ENCODE measurements at places on chromosomes 16 and 17.

- no peak for DNase-seq
Observed at GRCh38 chr17:56602292-56603130, 9.0 kb downstream of the NOG start.

- no peak for DNase-seq
Observed at GRCh38 chr16:11202260-11203091, 53.5 kb downstream of the SOCS1 start.

- no peak for DNase-seq
Observed at GRCh38 chr16:58160855-58161254, 31.7 kb upstream of the CFAP20 start.

DNA sequence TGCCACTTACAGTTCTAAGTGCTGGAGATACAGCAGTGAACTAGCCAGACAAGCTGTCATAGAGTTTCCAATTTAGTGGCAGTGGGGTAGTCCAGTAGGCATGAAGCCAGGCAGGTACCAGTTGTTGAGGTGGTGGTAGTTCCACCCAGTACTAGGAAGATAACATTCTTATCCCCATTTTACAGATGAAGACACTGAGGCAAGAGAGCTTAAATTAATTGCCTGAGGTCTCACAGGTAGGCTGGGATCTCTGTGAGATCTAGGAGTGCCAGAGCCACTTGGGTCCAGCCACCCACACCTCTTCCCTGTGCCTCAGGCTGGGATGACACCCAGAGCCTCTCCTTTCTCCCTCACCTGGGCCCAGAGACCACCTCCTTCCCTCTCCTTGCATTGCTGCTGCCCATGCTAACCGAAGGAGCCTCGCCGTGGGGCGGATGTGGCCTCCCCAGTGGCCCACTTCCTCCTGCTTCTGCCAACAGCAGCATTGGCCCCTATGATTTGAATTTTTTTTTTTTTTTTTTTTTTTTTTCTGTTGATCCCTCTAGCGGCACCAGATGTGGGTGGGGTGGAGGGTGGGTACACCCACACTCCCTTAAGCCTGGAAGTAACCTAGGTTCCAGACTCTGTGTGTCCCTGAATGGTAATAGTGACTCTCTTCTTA is 114.0 kb downstream of the PRKCB start:
- DNase-seq: no peak

- DNase-seq: peak; percentile 60
Observed at GRCh38 chr17:39527220-39527813, 66.0 kb downstream of the CDK12 start.

GRCh38 chr17:12050646-12051225 is 30.1 kb downstream of the MAP2K4 start:
- no peak for DNase-seq

DNA sequence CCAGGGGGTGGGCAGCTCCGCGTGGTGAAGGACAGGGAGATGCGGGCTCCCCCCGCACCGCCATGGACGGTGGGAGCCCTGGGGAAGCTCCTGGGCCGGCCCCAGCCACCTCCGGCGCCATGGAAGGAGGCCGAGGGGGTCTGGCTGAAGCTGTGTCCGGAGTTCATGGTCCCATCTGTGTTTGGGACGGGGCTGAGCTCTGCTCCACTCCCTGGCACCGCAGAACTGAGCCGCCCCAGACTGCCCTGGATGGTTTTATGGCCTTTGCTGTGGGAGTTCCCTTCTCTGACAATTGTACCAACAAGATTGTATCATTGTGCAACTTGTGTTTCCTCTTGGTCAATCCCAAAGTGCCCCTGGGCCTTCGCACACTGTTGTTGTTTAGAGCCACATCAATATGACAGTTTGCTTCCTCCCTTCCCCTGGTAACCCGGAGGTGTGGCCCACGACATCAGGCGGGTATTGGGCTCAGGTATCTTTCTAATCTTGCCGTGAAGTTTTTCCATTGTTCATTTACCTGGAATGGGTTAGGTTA is 942 bp downstream of the KRT23 start:
- no peak for DNase-seq

DNA sequence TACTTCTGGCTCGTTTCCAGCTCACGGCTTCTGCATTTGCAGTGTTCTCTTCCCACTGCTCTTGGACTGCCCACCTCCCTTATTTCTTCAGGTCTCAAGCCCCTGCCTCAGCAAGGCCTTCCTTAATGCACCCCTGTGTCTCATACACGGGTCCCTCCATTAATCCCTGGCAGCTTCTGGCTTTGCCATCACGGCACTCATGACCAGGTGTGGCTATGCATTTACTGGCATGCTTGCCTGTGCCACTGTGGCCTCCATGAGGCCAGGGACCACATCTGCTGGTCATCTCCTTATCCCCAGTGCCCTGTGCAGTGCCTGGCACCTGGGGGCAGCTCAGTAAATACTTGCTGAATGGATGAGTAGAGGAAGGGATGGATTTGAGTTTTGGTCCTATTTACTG is 114.1 kb downstream of the C16orf78 start:
- no peak for DNase-seq

DNA sequence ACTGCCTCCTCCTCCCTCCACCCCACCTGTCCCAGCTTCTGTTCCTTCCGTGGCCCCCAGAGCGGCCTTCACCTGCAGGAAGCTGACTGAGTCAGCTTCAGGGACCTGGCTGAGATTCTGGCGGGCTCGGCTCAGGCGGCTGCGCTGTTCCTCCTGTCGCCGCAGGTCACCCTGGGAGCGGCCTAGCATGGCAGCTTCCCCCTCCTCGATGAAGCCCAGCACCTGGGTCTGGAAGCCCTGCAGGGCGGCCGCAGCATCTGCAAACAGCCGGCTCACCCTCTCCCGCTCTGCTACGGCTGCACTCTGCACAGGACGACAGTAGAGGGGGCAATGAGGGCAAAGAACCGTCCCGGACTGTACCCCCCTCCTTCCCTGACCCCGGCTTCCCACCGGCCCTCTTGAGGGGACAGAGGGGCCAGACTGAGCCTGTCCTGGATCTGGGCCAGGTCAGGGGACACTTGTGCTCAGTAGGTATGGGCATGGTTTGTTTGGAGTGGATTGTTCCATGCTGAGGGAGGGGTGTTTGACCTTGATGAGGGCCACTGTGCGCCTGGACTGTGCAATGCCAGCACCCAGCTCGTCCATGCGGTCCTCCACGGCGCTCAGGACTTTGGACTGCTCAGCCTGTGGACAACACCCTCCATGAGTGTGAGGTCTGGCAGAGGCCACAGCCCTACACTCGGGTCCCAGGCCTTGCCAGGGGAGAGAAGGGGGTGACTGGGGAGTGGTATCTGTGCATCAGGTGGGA is 2.0 kb downstream of the TRIM47 start:
- no peak for DNase-seq

DNA sequence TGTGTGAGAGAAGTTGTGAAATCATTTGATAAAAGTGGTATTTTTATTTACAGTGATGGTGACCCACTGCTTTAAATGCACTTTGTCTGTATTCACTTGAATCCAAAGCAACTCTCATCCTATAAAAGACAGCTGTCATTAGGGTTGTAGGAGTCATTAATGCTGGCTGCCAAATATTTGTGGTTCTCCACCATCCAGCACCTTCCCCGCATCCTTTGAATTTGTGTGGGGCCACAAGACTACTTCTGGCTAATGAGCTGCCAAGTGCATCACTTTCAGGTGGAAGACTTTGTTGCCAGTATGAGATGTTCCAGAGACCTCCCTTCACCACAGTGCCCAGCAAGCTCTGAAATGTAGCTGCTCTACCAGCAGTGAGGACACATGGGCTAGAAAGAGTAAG is 43.4 kb downstream of the CMTM3 start:
- no peak for DNase-seq

DNA sequence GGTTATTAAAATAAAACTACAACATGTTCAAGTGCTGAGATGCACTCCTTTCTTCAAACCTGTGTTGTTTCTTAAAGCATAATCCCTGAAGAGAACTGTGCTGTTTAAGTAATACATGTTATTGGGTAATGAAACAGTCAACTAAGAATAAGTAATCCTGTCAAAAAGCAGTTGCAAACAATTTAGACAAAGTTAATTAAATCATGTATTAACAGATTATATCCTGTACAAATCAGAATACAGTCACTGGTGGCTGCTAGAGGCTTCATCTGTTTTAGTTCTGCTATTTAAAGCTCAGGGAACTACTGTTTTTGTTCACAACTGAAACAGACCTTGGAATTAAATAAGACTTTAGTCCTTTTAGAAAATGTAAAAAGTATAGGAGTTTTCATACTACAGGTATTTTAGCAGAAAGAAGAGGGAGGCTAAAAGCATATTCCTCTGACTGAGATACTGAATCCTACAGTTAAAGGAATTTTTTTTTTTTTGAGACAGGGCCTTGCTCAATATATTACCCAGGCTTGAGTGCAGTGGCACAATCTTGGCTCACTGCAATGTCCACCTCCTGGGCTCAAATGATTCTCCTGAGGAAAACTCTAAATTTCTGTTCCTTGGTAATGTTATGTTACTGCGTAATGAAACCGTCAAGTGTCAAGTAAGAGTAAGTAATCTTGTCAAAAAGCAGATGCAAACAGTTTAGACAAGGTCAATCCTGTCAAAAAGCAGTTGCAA is 27.3 kb upstream of the ITGA2B start:
- DNase-seq: no peak

GRCh38 chr17:33684735-33685134 is 391.6 kb upstream of the ASIC2 start:
- DNase-seq: no peak

GRCh38 chr17:39239640-39240314 is 14.0 kb upstream of the STAC2 start:
- no peak for DNase-seq

GRCh38 chr16:55283812-55284717 is 39.9 kb upstream of the IRX6 start:
- DNase-seq: peak; percentile 4

DNA sequence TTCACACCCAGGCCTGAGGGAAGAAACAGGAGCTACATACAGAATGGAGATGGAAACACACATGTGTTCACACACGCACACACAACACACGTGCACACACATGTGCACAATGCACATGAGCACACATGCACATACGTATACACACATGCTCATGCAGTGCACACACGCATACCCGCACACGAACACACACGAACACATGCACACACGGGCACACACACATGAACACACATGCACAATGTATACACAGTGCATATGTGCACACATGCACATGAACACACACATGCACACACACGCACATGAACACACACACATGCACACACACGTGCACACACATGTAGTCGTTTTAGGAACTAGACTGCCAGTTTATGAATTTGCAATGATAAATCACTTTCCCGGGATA is 49.3 kb upstream of the CDR2 start:
- no peak for DNase-seq

GRCh38 chr17:15377200-15377599 is 35.8 kb upstream of the TEKT3 start:
- DNase-seq: no peak

- DNase-seq: no peak
Observed at GRCh38 chr16:18950469-18951185, 24.4 kb upstream of the SMG1 start.

GRCh38 chr16:53111078-53111791 is 56.4 kb downstream of the CHD9 start:
- DNase-seq: no peak

DNA sequence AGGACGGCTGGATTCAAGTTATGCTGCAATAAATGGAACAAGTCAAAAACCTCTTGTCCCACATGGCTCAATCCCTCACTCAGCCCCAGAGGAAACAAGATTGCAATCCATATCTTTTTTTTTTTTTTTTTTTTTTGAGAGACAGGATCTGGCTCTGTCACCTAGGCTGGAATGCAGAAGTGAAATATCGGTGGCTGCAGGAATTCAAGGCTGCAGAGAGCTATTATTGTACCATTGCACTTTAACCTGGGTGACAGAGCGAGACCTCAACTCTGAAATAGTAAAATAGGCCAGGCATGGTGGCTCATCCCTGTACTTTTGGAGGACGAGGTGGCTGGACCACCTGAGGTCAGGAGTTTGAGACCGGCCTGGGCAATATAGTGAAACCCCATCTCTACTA is 2.7 kb upstream of the PDE6G start:
- DNase-seq: no peak

DNA sequence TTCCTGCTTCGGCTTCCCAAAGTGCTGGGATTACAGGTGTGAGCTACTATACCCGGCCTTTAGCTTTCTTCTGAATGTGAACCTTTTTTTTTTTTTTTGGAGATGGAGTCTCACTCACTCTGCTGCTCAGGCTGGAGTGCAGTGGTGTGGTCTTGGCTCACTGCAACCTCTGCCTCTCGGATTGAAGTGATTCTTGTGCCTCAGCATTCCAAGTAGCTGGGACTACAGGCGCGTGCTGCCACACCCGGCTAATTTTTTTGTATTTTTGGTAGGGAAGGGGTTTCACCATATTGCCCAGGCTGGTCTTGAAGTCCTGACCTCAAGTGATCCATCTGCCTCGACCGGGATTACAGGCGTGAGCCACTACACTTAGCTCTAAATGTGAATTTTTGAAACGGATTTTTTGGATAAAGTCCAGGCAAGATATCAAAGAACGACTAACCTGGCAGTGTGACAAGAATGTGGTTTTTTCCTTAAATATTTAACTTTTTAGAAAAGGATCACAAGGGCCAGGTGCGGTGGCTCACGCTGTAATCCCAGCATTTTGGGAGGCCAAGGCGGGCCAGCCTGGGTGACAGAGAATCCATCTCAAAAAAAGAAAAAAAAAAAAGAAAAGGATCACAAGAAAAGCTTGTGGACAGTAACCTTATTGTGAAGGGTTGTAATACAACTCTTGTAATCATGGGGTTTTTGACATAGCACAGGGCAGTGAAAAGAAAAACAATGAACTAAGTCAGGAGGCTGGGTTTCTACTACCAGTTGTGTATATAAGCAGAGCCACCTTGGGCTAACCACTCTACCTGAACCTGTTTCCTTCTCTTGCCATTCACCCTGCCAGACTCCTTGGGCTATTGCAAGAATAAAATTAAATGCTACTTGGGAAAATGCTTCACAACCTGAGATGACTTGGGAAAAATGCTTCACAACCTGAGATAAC is 6.2 kb downstream of the BRCA1 start:
- DNase-seq: no peak

DNA sequence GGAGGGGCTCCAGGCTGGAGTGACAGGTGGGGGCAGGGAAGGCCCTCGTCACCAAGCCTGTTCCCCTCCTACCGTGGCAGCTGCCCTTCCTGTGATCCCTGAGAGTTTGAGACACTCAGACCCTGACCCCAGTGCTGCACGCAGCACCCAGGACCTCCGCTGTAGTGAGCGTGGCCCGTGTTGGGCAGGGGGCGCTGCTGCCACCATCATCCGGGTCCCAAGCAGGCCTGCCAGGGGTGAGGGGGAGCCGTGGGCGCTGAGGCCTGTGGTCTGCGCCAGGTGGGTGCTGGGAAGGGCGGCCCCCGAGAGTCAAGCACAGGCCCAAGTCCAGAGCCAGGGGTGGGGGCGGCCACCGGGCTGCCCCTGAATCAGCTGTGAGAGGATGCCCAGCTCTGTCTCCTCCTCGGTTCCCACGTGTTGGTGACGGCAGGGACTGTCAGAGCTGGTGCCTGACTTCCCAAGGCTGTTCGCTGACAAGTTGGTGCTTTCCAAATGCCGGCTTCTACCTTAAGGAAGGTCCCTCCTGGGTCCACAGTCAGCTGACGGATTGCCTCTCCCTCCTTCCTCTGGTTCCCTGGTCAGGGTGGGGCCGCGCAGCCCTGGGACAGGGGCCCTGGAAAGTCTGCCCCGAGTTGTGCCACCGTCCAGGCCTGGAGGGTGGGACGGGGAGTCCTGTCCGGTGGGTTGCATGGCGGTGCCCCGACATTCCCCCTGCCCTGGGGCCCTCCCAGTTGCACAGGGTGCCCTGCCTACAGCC is 31.1 kb downstream of the TPSG1 start:
- no peak for DNase-seq

Data from pons (tissue), 1 donor.